Mucosa of descending colon (tissue), 3 donors: ENCODE measurements at places on chromosomes 7 and 10. TPM values are rescaled to one million over a fixed set of nuclear protein-coding genes. Genes with fewer than 3 reads are reported as not detected.

- DNase-seq = no peak
Observed at GRCh38 chr10:72311667-72312066, 37.9 kb downstream of the DDIT4 start.

DNA sequence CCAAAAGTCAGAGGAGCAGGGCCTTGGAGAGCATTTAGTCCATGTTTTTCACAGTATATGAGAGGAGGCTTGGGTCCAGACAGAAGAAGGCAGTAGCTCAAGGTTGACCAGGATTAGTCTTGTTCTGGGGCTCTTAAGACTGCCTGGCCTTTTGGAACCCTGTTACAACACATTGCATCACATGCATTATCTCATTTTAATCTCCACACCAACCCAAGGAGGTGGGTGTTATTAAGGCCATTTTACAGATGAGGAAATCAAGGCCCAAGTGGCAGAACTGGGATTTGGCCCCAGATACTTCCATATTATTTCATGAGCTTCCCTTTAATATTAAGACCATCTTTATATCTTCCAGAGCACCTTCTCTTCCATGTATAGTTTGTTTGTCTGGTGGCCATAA lies 38.8 kb downstream of the RPS24 start:
- no peak for DNase-seq

- no peak for DNase-seq
Observed at GRCh38 chr10:74282848-74283210, 131.8 kb downstream of the ADK start.

DNA sequence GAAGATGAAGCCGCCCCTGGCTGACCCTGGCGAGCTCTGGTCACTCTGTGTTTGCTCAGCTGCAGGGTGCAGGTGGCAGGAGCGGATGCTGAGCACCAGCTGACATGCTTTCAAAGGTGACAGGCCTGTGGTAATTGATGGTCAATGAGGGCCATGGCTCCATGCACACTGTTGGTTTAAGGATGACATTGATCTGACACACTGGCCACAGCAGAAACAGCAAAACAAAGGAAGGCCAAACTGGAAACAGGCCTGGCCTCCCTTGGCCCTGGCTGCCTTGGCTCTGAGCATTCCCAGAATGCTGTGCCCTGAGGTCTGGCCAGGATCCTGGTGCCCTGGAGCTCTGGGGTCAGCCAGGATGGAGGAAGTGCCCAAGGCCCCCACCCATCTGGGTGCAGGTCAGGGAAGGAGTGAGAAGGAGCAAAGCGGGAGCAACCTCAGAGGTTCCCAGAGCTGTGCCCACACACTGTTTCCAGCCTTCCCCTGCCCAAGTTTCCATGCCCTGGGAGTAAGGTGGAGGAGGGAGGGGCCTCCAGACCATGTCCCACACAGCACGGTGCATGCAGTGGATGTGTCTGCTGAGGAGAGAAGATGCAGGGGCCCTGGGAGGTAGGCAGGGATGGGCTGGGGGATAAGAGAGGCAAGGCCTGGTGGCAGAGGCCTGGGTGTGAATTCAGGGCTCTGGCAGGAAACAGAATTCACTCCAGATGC lies 302.2 kb downstream of the RPS24 start:
- DNase-seq = no peak

Gene PROSER2
- total RNA-seq = 3.9 TPM

GRCh38 chr7:11236680-11237079 lies 263.0 kb downstream of the PHF14 start:
- DNase-seq = no peak

Gene CYP26A1
- total RNA-seq = not detected

Gene MEOX2
- 1.3 TPM for total RNA-seq
